NT2/D1 (cell line): ENCODE measurements at places on chromosomes 6 and 20.

DNA sequence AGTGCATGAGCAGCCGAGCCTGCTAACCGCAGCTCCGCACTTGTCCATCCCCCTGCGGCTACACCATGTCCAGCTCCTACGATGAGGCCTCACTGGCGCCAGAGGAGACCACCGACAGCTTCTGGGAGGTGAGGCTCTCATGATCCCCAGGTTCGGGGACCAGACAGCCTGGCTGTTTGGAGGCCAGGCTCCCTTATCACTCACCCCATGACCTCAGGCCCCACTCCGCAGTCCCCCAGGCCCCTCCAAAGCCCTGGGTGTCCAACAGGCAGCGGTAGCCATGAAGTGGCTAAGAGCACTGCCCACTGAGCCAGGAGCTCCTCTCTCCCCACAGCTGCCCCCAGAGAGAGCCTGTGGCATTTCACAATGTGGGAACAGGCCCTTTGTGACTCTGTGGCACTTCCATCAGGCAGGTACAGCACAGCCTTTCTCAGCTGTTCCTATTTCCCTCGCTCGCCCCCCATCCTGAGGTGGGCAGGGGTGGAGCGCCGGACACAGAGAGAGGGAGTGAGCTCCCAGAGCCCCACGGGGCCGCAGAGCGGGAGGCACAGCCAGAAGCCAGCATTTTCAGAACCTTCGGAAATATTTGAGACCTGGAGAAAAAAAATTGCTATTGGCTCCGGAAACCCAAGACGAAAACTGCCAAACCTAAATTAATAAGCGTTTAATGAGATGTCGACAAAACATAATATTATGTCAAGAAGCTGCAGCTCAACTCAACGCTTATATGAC, 29.7 kb downstream of the SPDEF start:
- DNase-seq, result no peak

DNA sequence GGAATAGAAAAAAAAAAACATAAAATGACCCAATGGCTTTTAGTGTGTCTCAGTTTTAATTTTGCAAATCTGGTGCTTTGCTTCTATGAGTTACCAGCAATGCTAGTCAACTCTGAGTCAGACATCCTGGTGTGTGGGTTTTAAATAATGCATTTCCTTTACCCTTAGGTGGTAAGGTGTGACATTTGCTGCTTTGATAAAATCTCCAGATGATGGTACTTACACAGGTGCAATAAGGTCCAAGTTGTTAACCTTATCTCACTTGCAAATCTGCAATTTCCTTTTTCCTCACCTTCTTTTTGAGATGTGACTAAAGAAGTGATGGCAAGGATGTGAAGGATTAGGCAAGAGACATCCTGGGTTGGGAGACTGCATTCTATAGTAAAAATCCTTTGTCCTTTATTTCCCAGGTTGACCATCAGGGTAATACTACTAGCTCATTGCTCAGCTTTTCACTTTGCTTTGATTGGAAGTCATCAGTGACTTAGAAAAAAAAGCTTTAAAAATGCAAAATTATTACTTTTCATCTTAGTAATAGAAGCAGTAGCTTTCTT, 818.5 kb upstream of the FLRT3 start:
- no peak for DNase-seq

DNA sequence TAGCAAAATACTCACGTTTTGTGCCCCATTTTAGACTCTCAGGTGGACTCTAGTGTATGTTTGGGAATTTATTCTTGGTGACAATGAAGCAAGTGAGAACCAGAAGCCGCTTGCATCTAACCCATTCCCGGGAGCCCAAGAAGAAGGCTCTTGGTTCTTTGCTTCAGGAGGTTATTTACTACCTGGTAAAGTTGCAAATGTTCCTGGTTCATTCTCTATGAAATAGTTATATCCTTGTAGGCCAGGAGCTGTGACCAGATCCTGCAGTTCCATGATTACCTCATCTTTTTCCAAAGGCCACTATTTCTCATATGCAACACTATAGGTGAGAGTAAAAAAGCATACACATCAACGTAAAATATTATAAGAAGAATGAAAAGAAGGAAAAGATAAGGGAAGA, 60.9 kb upstream of the FABP7 start:
- no peak for DNase-seq

DNA sequence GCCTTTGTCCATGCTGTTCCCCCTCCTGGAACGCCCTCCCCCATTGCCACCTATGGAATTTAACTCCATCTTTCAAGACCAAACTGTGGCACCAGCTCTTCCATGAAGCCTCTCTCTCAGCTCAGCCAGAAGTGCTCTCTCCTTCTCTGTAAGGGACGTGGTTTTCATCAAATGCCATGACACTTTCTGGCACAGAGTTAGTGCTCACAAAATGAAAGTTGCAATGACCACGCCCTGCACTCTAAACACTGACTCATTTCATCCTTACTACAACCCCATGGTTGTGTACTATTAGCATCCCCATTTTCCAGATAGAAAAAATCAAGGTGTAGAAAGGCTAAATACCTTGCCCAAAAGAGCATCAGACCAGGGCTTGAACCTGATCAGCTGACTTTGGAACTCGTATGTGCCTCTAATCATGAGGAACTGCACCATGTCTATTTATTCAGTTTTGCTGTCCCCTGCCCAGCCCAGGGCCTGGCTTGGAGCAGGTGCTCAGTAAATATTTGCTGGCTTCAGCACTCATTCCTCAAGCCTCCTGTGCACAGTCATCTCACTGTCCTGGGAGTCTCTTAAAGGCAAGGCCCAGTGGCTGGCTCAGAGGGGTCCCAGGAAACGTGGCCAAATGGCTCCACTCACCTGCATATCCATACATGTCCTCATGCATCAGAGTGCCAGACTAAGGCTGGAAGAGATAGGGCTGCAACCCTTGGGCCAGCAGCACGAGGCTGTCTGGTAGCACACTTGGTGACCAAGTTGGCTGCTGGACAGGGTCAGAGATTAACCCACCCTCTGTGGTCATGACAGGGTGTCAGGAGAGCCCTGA, 77.9 kb downstream of the MRPL14 start:
- DNase-seq, result no peak

DNA sequence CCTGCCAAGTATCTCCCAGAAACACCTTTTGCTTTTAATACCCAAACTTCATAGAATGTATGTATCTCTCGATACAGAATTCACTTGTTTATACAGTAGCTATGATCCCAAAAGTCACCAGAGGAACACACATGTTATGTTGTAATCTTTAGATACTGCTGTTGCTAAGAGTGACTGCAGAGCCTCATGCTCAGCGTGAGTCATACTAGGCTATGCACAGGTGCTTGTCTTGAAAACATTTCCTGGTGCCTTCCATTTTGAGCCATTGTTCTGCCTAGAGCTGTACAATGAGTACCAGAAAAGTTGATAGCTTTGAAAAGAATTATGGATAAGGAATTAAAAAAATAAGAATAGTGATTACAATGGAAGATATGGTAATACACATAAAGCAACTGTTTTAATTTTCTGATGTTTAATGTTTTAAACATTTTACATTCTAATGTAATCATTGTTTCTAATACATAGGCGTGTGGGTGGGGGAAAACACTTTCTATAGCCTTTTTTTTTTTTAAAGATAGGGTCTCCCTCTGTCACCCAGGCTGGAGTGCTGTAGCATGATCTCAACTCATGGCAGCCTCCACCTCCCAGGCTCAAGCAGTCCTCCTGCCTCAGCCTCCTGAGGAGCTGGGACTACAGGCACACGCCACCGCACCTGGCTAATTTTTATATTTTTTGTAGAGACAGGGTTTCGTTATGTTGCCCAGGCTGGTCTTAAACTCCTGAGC, 79.4 kb downstream of the CD24 start:
- no peak for DNase-seq

GRCh38 chr6:53647462-53648094, 18.0 kb downstream of the KLHL31 start:
- no peak for DNase-seq

DNA sequence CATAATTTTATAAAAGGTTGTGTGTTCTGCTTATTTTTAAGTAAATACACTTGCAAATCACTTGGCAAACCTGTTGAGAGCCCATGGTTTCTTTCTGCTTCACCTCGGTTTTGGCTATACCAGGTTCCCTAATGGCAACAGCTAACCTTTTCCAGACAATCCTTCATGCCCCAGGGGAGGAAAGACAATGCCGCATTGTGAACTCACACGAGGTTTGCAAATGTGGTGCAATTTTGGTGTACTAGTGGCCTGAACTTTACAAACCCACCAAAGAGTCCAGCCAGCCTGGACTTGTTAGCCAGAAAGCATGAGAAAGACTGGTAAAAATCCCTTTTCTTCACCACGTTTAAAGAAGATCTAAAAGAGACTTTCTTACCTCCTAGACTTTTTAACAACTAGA, 84.8 kb upstream of the SOX4 start:
- DNase-seq, result no peak

- DNase-seq, result no peak
Observed at GRCh38 chr20:23143098-23143497, 57.0 kb upstream of the CD93 start.

DNA sequence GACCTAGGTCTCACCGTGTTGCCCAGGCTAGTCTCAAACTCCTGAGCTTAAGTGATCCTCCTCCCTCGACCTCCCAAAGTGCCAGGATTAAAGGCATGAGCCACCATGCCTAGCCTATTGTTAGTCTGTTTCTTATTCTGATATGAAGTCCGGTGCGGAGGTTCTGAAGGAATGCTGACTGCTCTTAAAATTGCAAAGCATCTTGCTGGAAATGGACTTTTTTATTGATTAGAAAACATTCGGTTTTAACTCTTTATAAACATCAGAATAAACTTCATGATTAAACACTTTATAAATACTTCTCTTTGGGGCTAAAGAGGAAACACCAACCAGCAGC, 3.2 kb downstream of the TNFAIP3 start:
- no peak for DNase-seq

GRCh38 chr20:45866454-45866853, 9.0 kb downstream of the ZSWIM3 start:
- no peak for DNase-seq

DNA sequence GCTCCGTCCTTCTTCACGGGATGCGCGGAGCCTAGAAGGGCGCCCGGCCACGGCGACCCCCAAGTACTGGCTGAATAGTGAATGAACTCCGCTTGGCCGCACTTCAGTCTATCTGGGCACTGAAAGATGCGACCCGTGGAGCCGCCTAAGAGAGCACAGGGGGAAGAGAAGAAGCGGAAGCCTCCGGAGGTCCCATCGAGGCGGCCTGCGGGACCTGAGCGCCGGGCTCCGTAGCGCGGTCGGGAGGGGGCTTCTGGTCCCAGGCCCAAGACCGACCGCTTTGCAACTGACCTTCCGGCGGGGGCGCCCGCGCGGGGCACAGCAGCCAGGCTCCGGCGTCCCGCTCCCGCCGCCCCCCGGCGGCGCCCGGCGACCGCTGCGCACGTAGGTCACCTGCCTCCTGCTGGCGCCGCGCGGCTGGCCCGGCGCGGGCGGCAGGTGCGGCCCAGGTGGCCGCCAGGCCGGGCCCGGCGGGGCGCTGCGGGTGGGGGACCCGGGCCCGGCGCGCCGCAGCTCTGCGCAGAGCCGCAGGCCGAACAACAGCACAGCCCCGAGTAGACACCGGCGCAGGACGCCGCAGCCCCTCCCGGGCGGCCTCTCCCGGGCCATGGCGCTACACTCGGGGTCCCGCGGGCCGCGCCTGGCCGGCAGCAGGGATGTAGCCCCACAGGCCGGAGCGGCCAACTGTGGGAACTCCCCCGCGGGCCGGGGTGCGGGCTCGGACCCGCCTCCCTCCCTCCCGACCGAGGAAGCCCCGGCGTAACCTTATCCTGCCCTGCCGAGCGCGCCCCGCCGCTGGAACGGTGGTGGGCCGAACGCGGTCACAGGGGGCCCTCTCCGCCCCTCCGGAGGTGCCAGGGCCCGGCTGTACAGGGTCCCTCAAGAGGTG, at the start of gene METTL24:
Gene METTL24 (minus strand): TSS at position 686 of the 889 bp plus-strand sequence. CDS start 77 bp downstream, at position 609.
- no peak for DNase-seq

GRCh38 chr20:49871391-49871948, 43.9 kb downstream of the SPATA2 start:
- DNase-seq, result no peak

DNA sequence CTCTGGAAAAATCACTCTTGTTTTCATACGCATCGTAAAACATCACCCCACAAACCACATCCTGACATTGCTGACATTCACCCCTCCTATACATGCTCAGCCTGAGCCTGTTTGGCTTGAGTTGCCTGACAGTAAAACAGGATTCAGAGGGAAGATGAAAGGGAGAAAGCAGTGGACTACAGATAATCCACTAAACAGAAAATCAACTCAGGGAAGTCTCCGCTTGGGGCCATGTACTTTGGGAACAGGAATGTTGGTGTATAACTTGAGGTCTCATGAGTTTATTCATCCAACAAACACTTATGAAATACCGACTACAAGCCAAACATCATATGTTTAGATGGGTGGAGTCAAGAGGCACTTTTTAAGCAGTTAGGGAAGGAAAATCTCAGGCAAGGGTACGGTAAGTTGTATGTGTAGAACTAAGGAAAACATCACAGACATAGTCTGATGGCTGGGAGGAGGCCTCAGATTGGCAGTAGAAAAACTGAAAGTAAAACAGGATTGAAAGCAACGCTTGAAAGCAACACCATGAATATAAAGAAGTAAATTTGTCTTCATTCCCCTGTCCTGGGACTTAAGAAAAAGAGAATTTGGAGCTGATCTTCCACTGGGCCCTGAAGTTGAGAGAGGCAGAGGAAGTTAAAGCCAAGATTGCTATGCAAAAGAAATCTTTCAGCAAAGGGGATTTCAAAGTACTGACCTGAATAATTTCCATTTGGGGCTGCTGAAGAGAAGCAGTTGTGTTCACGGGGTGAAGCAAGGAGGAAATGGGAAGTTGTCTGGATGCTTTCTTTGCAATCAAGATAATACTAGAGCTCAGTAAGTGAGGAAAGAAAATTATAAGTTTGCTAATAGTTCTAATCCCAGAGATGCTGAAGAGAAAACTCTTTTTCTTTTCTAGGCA, 28.8 kb downstream of the PDE7B start:
- DNase-seq, result no peak

- DNase-seq, result no peak
Observed at GRCh38 chr6:131831392-131831791, 23.6 kb downstream of the ENPP1 start.

- DNase-seq, result no peak
Observed at GRCh38 chr20:13883425-13883824, 98.6 kb downstream of the NDUFAF5 start.

- DNase-seq, result no peak
Observed at GRCh38 chr20:15278041-15278440, 940.6 kb upstream of the FLRT3 start.

DNA sequence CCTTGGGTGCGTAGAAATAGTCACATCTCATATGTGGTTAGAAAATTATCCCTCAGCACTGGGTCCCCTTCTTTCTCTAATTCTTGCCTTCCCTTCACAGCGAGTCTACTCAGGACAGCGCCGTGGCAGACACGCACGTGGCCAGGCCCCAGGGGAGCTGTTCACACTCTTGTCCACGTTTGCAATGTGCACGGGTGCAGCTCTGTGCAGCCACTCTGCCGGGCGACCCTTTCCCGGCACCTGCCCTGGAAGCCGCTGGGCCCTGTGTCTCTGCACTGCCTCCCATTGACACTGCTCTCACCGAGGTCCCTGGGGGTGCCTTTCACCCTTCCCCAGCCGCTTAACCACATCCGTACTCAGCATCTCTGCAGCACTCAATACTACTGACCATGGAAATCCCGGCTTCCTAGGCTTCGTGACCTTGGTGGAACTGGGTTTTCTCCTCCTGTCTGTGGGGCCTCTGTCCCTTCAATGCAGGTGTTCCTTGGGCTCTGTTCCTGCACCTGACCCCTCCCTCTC, 104.9 kb downstream of the DACT2 start:
- no peak for DNase-seq
